RPMI7951 (cell line): ENCODE measurements at places on chromosomes 4 and X. TPM values are rescaled to one million over a fixed set of nuclear protein-coding genes. Genes with fewer than 3 reads are reported as not detected.

- DNase-seq: no peak
Measured at GRCh38 chrX:119492463-119492862, 24.2 kb downstream of the SLC25A5 start.

GRCh38 chrX:119401569-119401968 is 2.4 kb downstream of the SLC25A43 start:
- DNase-seq: no peak

The SPANXB1 gene
- 7.0 and 8.7 TPM in 2 replicates for total RNA-seq

DNA sequence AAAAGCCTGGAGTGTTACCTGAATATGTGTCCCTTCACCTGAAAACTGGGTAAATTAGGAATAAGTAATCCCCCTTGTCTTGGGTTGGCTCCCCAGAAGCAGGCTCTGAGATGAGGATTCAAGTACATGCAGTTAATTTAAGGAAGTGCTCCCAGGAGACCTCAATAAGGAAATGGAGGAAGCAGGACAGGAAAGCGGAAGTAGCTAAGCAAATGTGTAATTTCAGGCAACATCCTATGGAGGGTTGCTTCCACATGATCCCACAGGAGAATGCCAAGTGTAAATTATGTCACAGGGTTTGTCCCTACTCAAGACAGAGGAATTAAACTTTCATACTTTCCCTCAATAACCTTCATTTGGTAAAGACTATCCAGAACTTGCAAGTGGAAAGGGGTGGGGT is 48.1 kb upstream of the ARHGEF6 start:
- DNase-seq: no peak

GRCh38 chr4:148795156-148795864 is 353.1 kb upstream of the NR3C2 start:
- no peak for DNase-seq

DNA sequence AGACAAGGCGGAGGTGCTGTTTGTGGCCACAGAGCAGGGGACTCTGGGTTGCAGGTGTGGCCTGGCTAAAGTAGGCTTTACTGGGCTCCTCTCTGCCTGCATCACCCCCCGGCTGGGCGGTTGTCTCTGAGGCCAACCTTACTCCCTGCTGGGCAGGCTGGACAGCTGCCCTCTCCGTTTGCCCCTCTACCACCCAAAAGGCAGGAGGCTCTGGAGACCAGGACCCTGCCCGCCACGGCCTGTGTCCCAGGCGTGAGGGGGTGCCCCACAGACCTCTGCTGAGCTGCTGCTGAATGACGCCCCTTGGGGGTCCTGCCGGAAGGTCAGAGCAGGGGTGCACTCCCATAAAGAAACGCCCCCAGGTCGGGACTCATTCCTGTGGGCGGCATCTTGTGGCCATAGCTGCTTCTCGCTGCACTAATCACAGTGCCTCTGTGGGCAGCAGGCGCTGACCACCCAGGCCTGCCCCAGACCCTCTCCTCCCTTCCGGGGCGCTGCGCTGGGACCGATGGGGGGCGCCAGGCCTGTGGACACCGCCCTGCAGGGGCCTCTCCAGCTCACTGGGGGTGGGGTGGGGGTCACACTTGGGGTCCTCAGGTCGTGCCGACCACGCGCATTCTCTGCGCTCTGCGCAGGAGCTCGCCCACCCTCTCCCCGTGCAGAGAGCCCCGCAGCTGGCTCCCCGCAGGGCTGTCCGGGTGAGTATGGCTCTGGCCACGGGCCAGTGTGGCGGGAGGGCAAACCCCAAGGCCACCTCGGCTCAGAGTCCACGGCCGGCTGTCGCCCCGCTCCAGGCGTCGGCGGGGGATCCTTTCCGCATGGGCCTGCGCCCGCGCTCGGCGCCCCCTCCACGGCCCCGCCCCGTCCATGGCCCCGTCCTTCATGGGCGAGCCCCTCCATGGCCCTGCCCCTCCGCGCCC is 920 bp downstream of the HTT-AS start:
- no peak for DNase-seq

- no peak for DNase-seq
Measured at GRCh38 chr4:17155486-17155885, 257.0 kb upstream of the LDB2 start.

DNA sequence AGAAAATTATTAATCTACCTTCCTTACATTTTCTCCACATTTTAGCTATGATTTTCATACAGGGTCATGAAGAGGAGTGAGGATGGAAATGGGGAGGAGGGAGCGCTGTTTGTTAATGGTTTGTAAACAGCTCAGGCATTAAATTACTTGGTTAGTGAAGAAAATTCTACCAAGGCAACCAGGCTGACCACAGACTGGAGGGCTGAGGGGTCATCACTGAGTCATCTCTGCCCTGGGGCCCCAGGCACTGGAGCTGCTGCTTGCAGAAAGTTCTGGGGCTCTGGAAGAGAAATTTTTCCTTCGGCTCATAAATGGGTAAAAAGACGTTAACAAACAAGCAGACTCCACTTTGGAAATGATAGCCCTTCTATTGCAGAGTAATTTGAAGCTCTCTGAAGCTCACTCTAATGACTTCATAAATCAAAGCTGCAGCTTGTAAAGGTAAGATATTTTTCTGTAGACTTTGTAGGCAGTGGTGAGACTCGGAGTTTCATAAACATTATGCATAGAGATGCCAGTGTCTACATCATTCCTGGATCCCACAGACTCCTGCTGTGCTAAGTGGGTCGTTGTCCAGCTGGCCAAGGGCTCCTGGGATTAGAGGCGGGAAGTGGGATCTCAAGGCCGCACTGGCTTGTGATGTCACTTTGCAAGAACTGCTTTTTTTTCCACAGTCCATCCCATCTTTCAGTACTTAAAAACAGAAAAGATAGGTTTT is 159.6 kb downstream of the PTTG2 start:
- peak; percentile 95 for DNase-seq

DNA sequence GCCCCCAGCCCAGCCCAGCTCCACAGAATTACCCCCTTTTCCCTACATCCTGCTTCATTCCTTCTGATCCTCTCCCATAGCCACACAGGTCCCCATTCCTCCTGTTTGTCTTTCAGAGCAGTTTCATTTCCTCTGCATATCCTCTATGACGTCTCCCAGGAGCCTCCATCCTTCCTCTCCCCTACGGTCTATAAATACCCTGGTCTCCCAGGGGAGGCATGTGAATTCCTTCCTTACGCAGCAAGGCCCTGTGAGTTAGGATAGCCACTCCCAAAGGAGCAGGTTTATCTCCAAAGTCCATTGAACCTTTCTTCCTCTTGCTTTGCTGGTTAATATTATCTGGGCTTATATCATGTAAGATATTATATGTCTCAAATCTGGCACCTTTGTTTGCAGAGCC is 8.4 kb upstream of the APLN start:
- no peak for DNase-seq

The TNMD gene
- total RNA-seq: not detected in 2 replicates

The STK32B gene
- total RNA-seq: 11.7 and 13.7 TPM in 2 replicates

DNA sequence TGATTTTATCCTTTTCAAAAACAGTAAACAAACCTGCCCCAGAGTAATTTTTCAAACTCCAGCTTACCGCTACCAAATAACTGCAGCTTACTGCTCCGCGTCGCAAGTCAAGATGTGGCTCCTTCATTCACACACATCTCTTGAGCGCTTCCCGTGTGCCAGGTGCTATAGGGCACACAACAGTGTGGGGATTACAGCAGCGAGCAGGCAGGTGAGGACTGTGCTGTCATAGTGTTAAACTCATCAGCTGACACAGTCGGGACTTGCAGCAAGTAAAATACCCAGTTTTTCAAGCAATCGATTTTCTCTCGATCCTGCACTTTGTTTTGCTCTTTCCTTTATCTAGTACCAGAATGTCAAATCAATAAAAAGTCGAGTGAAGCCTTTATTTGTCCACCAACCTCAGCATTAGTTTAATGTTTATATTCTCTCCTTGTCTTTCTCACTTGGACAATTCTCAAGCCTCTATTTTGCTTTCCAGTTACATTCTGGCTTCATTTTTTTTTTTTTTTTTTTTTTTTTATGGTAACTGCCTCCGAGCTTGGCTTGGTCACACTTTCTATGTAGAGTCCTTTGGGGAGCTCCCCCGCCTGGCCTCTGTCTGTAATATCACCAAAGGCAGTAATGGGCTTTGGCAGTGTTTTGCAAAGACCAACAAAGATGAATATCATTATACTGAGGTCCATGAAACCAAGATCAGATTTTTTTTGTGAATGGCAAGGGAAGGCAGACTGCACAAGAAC is 8.3 kb upstream of the ASB5 start:
- DNase-seq: peak; percentile 65

GRCh38 chrX:15790769-15791290 is 546 bp downstream of the ZRSR2 start:
- no peak for DNase-seq

GRCh38 chr4:155681886-155682285 is 15.2 kb downstream of the GUCY1A1 start:
- no peak for DNase-seq

DNA sequence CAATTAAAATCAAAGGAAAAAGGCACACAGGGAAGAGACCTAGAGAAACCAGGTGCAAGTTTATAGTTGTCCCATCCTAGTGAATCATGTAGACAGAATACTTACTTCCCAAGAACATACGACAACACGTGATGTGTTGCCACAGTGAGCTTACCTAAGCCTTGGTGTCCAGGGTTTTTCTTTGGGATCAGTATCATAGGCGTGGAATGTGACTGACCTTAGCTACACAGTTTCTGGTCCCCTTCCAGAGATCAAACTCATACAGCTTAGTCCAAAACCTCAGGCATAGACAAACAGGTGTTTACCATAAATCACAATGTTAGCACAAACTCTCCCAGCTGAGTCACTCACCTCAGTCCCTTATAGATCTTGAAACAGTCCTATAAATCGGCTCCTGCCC is 17.7 kb downstream of the SLC25A31 start:
- DNase-seq: no peak

DNA sequence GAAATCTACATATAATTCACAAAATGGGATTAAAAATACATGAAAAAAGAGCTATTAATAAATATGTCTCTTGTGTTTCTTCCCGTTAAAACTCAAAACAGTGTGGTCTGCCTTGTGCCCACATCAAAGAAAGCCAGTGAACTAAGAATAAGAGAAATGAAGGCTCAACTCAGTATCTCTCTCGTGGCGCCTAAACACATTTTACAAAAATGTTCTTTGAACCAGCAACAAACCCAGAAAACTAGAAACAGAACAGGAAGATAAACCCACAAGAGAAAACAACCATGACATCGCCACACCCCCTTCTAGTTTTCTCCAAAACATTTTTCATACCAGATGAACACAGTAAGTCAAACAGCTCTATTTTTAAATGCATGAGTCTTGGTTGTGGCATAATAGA is 130.1 kb downstream of the DCHS2 start:
- DNase-seq: no peak

DNA sequence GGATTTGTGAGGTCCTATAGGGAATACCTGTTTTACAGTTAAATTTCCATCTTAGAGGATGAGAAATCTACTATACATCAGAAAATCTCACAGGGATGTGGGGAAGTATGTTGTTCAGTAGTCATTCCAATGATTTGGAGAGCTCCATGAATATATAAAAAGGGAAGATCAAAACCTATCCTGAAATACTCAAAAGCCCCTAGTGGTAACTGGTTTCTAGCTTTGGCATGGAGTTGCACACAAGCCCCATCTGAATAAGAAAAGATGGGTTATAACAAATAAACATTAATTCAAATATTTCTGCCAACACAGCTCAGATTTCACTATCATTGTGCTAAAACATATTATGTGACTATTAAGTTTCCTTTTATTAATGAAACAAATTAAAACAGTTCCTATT is 101.6 kb downstream of the FBXO8 start:
- no peak for DNase-seq
